SK-N-SH treated with all-trans-retinoic acid at 6 μM for 48 hours (cell line): ENCODE measurements at places on chromosomes 3 and 15.

GRCh38 chr15:58441376-58442070 is 9.7 kb downstream of the LIPC start:
- ATAC-seq, result peak; percentile 27; the same call in 1 of the 3 replicates

GRCh38 chr15:97014001-97014400 is 683.5 kb downstream of the NR2F2 start:
- ATAC-seq, result no peak

- ATAC-seq, result no peak
Measured at GRCh38 chr3:32881624-32882023, 63.8 kb downstream of the TRIM71 start.

DNA sequence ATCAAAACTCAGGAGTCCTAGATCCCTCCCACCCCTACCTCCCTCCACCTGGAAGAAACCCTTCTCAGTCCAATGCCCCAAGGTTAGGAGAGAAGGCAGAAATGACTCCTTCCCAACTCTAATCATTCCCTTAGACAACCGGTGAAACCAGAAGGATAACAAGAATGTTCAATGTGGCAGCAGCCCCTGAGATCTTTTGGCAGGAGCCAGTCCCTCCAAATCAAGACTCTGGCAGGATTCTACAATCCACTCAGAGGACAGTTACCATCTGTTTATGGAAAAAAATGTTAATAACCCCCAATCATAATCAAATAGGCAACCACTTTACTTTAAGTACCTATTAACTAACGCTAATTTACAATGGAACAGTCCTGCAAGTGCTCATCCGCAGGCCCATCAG is 136.5 kb downstream of the NTRK3 start:
- no peak for ATAC-seq

DNA sequence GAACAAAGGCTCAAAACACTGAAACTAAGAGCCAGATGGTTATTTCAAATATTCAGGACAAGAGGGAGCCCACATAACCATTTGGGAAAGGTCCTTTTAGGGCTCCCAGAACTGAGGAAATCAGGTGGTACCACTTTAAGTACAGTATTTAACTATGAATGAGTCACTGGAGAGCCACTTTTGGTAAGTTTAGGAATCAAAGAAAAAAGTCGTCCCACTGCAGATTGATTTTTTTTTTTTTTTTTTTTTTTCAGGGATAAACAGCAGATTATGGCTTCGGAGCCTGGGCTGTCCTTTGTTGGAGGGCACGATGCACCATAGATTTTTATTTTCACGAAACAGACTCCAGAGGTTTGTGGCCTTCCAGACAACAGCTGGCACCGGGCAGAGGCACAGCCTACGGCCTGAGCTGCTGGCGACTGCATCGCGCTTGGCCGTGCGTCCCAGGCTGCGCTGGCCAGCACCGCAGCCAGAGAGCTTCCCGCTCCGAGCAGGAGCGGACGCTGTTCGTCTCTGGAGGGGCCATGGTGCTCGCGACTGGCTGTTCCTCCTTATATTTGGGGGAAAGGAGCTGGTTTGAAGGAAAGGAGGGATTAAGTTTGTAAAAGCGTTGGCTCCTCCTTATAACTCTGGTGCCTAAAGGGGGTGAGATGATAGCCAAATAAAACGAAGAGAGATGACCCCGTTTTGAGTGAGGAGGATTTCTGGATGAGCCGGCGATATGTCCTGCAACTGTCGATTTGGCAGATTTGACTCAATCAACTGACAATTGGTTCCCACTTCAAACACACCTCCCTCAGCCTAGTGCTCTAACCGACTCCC is 152.9 kb upstream of the GOLIM4 start:
- peak; percentile 65 for ATAC-seq

GRCh38 chr3:23094890-23095462 is 108.2 kb upstream of the UBE2E2 start:
- ATAC-seq, result no peak

- ATAC-seq, result no peak
Measured at GRCh38 chr3:196009456-196009855, 72.4 kb downstream of the TFRC start.

- no peak for ATAC-seq
Measured at GRCh38 chr3:196138482-196139254, 56.8 kb upstream of the TFRC start.

DNA sequence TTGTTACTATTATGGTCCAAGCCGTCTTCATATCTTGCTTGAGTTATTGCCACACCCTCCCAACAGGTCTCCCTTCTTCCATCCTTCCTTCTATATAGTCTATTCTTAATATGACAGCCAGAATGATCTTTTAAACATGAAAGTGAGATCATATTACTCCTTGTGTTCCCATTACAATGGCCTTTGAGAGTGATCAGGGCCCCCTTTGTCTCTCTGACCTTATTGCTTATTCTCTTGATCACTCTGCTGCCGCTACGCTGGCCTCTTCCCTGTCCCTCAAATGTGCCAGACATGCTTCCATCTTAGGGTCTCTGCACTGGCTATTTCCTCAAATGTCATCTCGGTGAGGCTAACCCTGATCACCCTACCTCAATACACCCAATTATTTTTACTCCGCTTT is 38.1 kb downstream of the UBE2E2 start:
- ATAC-seq, result no peak

- ATAC-seq, result peak; percentile 13; the same call in 2 of the 3 replicates
Measured at GRCh38 chr15:72340366-72340765, 20.4 kb upstream of the CELF6 start.

- ATAC-seq, result no peak
Measured at GRCh38 chr3:139617672-139618268, 60.0 kb downstream of the NMNAT3 start.

- ATAC-seq, result no peak
Measured at GRCh38 chr3:127962937-127963336, 47.9 kb downstream of the KBTBD12 start.

GRCh38 chr3:180631317-180631716 is 29.4 kb downstream of the TTC14 start:
- ATAC-seq, result no peak

GRCh38 chr3:151297429-151297828 is 19.1 kb upstream of the P2RY14 start:
- no peak for ATAC-seq

DNA sequence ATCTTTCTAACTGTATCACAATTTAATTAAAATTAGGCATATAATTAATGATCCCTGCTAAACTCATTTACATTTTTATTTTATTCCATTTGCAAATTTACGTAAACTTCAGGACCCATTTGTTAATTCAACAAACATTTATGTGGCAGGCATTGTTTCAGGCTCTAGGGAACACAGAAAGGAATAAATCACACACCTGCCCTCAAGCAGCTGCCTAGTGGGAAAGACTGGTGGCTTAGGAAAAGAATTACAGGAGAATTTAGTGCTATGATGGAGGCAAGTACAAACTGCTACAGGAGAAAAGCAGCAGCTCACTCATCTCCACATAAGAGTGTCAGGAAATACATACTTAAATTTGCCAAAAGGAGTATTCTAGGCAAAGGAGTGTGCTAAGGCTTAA is 11.2 kb downstream of the CBLB start:
- ATAC-seq, result no peak

- no peak for ATAC-seq
Measured at GRCh38 chr3:118304557-118304956, 730.1 kb downstream of the IGSF11 start.

DNA sequence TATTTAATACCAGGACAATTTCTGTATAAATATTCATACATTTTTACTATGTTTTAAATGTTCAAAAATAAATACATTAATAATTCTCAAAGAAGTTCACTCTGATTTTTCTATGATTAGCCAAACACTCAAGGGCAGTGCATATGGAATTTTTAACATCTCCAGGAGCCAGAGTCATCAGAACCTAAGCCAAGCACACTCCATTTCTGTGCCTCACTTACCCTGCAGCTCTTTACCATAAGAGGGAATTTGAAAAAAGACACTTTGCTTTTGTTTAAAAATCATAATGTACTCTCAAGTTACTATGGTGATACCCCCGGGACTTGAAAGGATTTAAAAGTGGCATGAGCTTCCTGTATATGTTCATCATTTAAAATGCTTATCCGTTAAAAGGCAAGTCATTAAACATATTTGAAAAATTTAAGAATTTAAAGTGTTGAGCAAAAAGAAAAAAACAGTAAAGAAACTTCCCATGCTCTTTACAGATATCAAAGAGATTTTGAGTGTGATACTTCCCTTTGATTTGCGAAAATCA is 747.4 kb upstream of the NECTIN3 start:
- ATAC-seq, result no peak

GRCh38 chr3:178451799-178452198 is 84.4 kb upstream of the KCNMB2 start:
- no peak for ATAC-seq

- ATAC-seq, result peak; percentile 79
Measured at GRCh38 chr3:43378066-43378935, 92.0 kb downstream of the SNRK start.

GRCh38 chr15:100642213-100642949 is 40.0 kb downstream of the ASB7 start:
- no peak for ATAC-seq

DNA sequence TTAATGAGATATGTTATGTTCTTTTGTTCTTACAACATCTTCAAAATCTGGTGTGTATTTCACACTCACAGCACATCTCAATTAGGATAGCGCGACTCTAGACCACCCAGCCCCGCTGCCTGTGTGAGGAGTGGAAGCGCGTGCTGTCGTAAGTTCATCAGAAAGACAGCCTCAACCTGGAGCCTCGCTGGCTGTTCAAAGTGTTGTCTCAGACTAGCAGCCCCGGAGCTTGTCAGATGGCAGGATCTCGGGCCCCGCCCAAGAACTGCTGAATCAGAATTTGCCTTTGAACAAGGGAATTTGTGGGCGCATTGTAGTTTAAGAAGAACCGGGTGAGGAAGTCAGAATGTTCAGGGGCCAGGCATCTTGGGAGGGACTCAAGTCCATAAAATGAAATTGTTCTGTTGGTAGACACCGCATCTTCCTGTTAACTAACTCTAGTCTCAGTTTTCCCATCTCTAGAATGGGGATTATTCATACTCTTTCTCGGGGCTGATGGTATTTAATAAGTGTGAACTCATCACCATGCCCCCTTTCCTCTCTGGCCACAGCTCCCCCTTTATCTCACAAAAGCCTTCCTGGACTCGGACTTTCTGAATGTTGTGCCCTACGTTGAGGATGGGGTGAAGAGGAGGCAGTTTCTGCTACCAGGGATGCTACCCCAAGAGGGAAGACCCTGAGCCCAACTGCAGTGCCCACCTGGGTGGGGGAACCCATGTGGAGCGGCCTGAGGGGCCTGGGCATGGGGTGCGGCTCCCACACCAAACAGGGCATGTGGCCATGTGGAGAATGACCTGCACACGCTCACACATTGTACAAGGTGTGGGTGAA is 40.4 kb downstream of the BHLHE40 start:
- ATAC-seq, result no peak

DNA sequence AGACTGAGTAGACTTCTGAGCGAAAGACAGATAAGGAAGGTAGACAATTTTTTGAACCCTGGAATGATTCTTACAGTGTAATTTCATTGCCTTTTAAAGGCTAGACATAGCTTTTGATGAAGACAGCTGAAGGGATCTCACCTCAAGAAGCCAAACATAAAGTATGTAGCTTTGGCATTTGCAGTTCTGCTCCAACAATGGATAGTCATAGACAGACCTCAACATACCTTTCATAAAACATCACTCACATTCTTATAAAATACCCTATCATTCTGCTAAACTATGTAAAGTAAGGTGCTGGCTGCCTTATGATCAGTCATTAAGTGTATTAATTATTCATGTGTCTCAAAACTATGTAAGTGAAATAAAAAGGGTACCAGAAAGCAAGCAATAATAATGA is 70.0 kb downstream of the UBE3A start:
- ATAC-seq, result peak; percentile 61

GRCh38 chr3:123194552-123194951 is 7.2 kb upstream of the SEC22A start:
- peak; percentile 49; the same call in 1 of the 3 replicates for ATAC-seq

GRCh38 chr3:94092086-94092485 is 29.2 kb downstream of the NSUN3 start:
- no peak for ATAC-seq

GRCh38 chr3:109963831-109964230 is 626.5 kb upstream of the DPPA4 start:
- no peak for ATAC-seq

DNA sequence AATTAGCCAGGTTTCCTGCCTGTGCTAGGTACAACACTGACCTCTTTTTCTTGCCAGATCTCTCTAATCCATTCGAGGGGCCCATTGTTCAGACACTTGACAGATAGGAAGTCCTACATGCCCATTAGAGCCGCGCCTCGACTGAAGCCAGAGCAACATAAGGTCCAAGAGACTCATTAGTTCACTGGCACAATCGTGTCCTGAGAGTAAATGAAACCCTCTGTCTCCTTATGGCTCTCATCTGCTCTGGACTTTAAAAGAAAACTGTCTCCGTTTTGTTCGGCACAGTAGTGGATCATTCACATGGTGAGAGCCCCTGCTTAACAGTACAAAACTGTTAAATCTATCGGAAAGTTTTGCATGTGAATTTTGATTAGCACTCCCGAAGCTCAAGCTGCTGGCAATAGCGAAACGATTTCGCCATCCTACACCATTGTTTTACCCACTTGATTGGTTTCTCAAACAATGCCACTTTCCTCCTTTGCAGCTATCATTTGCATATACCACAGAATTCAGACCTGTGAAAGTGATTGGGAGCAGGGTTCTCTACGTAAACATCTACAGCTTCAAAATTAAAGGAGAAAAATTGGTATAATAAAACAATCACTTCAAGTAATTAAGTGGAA is 19.0 kb upstream of the C15orf61 start:
- ATAC-seq, result no peak

GRCh38 chr3:160830796-160831195 is 74.8 kb downstream of the PPM1L start:
- ATAC-seq, result no peak

GRCh38 chr3:11544412-11545181 is 99.1 kb downstream of the VGLL4 start:
- no peak for ATAC-seq

- no peak for ATAC-seq
Measured at GRCh38 chr3:152860736-152861135, 25.8 kb downstream of the P2RY1 start.

DNA sequence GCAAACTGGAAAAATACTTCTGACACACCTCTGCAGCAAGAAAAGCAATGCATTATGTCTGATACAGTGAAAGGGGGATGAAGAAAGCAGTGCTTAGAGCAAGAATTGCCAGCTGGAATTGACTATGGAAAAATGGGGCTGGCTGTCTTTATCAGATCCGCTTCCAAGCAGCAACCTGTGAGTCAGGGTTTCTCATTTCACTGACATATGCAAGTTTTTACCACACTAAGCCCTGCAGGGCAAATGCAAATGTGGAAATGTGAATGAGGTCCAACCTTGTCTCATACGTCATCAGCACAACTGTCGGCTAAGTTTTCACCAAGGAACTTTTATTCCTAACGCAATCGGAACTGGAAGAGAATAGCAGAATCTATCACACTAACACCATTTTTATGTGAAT is 172.5 kb upstream of the GADL1 start:
- peak; percentile 99 for ATAC-seq

DNA sequence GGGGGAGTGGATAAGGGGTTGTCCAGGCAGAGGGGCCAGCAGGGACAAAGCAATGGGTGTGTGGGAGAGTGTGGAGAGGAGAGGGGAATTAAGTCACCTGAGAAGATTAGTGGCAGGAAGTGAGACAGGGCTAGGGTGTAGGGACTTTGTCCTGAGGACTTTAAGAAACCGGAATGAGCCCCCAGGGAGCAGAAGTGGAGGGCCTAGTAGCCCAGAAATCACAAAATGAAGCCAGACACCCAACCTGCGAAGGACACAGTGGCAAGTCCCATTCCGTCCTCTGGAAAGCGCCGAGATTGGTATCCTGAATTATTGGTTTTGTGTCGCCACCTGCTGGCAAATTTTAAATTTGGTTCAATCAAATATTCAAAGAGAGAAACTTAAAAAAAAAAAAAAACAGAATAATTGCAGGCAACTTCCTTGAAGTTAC is 78.0 kb upstream of the SLC25A36 start:
- peak; percentile 59 for ATAC-seq

- no peak for ATAC-seq
Measured at GRCh38 chr3:39960515-39961191, 151.2 kb downstream of the MYRIP start.
